Activated gamma-delta T cell treated with anti-CD3 and anti-CD28 coated beads, Interleukin-2, amount 50 U/mL, for 16 hours (primary cell): ENCODE measurements at places on chromosomes 3 and 15.

DNA sequence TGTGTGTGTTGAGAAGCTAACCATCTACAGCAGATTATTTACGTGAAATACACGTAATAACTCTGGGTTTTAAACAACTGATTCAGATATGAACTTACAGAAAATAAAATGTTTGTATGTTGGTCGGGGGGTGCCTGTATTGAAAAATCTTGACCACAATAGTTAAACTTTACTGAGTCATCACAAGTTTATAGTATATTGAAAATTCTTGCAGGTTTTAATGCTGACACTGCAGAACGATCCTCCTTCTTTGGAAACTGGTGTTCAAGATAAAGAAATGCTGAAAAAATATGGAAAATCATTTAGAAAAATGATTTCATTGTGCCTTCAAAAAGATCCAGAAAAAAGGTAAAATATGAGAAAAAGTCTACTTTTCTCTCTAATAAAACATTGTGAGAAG, 41.3 kb upstream of the SLC22A13 start:
- no peak for DNase-seq

- no peak for DNase-seq
Observed at GRCh38 chr3:194559530-194559929, 72.7 kb upstream of the ATP13A3 start.

GRCh38 chr15:96735632-96736240, 405.2 kb downstream of the NR2F2 start:
- no peak for DNase-seq

GRCh38 chr3:177062052-177062732, 135.1 kb downstream of the TBL1XR1 start:
- no peak for DNase-seq

DNA sequence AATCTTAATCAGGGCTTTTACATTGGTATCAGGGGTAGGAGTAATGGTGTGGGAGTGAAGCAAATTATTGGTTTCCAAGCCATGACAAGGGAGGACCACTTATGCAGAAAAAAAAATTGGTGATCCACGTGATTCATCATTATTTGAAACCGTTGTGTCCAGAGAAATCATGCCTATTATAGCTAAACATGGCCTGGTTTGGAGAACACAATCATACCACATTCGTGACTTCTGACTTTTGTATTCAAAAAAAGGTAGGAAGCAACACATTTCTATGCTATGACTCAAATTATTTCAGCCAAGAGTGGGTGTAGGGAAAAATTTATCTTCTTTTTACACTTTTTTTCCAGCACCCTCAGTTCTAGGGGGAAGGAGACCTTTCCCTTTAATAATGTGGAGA, 924.3 kb upstream of the GBE1 start:
- DNase-seq, result no peak

DNA sequence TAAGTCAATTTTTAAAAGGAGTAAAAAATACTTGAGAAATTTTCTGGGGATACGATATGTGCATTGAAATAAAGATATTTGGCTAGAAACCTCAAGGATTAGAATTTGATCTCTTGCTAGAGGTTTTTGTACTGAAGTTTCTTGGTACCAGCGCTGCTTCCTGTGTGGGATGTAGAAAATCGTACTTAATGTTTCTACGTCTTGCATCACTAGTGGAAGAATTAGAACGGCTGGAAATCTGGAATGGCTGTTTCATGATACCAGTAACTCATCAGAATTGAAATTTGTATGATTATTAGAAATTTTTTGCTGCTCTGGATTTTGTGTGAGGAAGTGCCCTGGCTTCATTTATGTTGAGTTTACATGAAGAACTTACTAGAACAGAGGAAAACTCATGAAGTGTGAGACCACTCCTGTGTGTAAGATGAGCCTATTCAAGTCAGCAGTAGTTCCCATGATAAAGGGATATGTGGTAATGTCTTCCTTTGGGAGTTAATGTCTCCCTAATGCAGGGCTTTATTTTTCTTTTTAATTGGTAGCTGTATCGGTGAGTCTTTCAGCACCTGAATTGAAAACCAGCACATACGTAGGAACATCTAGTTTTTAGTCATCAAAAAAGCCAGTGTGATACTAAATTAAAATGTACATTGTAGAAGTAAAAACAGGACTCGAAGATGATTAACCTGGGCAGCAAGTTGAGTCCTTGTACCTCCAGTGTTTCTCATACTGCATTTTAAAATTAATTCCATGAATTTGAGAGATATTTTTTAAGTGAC, 3.2 kb downstream of the KBTBD8 start:
- DNase-seq, result no peak

- no peak for DNase-seq
Observed at GRCh38 chr3:187973977-187974870, 179.7 kb upstream of the LPP start.

GRCh38 chr3:193771653-193772421, 178.8 kb downstream of the OPA1 start:
- no peak for DNase-seq

- DNase-seq, result no peak
Observed at GRCh38 chr3:137035631-137036030, 77.8 kb downstream of the IL20RB start.

DNA sequence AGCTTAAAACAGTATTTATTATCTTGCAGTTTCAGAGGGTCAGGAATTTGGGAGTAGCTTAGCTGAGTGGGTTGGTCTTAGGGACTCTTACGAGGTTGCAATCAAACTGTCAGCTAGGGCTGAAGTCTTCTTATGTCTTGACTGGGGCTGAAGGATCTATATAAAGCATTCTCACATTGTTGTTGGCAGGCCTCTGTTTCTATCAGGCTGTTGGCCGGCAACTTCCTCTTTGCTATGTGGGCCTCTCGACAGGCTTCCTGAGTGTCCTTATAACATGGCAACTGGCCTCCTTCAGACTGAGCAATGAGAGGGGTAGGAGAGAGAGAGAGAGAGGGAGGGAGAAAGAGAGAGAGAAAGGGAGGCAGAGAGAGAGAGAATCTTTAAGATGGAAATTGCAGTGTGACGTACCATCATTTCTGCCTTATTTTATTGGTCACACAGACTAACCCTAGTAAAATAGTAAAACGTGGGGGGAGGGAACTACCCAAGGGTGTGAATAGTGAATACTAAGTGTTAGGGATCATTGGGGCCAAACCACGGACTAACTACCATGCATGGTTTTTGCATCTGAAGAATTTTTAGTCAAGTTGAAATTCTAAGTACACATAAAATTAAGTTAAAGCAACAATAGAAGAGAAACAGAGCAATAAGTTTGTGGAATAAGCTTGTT, 16.1 kb downstream of the FGF7 start:
- DNase-seq, result no peak

DNA sequence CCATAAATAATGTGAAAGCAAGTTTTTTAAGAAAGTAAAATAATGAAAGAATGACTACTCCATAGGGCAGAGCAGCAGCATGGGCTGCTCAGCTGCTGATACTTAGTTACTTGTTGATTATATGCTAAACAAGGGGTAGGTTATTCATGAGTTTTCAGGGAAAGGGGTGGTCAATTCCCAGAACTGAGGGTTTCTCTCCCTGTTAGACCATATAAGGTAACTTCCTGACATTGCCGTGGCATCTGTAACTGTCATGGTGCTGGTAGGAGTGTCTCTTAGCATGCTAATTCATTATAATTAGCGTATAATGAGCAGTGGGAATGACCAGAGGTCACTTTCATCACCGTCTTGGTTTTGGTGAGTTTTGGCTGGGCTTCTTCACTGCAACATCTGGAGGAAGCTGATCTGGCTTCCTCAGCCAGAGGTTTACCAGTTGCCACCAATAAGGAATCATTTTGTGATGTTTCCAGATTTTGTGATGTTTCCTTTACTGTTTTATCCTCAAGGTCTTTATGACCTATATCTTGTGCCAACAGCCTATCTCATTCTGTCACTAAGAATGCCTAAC, 121.8 kb upstream of the CHL1 start:
- no peak for DNase-seq

DNA sequence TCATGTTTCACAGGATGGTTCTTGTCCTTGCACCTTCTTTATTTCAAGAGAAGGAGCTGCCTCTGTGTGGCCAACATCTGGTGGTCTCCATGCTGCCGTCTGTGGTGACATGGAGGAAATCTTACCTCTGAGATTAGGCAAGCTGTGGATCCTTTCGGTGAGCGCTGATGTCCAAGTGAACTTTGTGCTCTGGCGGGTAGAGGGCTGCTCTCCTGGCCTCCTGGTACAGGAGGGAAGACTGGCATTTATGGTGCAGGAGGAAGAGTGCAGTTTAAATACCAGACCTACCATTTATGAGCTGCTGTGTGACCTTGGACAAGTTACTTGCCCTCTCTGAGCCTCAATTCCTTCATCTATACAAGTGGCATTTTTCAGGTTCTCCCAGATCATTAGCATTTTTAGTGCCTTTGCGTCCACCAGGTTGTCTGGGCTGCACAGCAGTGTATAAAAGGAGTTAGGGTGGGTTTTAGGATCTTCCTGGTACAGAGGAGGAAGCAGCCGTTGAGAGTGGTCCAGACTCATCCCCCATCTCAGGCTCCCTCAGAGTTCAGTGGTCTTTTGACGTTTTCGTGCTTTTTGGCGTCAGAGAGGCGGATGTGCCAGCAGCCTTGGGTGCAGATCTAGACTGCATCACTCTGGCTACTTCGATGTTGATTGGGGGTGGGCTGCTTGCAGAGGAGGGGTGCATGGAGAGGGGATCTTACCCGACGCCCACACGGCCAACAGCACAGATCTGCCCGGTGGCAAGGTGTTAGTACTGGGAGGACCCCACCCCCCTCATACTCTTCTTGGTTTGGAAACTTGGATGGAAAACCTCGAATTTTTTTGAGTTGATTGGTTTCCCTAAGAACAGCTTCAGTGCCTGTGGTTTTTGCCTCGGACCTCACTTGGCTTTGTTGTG, 162.2 kb downstream of the ITPR1 start:
- DNase-seq, result no peak

DNA sequence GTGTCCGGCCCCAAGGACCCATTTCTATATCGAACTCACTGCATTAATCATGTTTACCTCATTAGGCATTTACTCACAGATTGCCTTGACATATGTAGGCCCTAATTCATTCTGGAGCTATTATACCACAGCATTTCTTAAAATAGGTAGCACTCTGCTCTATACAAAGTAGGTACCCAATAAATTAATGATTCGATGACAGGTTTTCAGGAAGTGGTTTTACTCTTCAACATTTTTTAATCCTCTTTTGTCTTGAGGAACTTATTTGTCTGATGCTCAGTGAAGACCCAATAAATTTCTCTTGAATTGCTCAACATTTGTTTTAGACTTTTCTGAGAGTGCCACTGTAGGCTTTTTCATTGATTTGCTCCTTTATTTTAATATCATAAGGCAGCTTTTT, 12.1 kb downstream of the TGFBR2 start:
- no peak for DNase-seq

GRCh38 chr3:155843569-155843968, 10.7 kb downstream of the SLC33A1 start:
- DNase-seq, result no peak

DNA sequence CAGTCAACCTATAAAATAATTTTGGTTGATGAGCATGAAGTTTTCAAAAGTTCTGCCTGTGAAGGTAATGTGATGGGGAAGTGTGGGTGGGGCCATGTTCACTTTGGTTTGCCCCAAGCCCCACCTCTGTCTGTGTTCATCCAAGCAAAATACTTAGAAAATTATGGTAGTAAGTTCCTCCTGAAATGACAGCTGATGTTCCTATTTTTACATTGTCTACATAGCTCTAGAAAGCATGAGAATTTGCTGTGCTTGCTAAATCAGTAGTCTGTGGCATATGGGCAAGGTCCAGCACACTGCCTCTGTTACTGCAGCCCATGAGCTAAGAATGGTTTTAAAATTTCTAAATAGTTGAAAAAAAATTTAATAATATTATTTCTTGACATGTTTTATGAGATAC, 21.9 kb upstream of the CP start:
- DNase-seq, result no peak

GRCh38 chr3:48088056-48088748, 72.0 kb upstream of the MAP4 start:
- no peak for DNase-seq

DNA sequence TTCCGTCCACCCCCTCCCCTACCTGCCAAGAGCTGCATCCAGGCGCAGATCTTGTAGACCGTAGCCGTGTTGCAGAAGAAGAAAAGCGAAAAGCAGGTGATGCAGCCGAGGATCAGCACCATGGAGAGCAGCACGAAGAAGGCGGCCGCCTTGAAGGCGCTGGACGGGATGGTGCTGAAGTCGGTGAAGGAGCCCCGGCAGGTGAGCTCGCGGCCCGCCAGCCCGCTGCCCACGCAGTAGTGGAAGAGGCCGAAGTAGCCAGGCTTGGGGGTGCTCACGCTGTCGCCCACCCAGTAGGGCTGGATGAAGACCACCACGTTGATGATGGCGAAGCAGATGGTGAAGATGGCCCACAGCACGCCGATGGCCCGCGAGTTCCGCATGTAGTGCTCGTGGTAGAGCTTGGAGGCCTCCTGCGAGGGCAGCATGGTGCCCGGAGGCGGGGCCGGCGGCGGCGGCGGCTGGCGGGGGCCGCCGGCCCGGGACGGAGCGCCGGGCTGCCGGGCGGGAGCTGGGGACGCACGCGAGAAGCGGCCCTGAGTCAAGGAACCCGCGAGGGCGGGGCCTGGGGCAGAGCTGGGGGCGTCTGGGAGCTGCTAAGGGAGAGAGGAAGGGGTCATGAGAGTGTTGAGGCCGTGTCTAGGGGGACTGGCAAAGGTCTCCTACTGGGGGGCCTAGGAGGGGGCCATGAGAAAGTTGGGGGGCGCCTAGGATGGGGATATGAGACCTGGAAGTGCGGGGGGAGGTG, 1.2 kb downstream of the LHFPL4 start:
- peak; percentile 1 for DNase-seq

DNA sequence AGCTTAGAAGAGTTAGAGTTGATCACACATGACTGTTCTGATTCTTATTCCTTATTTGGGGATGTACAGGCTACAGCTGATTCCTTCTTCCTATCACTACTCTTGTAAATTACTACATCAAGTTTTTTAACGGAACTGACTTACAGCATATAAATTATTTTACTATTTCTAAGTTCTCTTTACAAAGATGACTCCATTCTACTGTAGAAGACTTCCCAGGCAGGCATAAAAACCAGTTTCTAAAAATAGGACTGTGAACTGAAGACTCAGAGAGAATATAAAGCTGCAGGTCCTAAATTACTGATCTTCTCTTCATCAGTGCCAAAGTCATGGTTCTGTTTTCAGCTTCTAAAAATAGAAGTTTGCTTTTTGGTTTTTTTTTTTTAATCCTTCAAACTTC, 38.9 kb downstream of the ANO10 start:
- DNase-seq, result no peak

DNA sequence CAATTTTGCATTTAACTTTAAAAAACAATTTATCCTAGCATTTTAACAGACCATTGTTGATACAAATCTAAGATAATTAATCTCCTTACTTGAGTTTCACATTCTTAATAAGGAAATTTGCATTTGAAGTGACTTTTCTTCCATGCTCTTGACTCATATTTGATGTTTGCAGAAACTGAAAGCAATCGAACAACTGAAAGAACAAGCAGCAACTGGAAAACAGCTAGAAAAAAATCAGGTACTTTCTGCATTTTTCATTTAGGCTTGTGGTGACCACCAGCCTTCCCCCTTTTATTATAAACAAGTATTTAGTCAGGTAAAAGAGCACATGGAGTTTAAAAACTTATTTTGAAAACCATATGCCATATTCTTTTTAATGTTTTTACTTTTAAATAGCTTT, 20.1 kb upstream of the SELENOT start:
- DNase-seq, result no peak
